Endodermal cell (in vitro differentiated cells): ENCODE measurements at places on chromosomes 12 and 14. TPM values are rescaled to one million over a fixed set of nuclear protein-coding genes. Genes with fewer than 3 reads are reported as not detected.

The EPYC gene
- not detected in 2 replicates for total RNA-seq

The KRT71 gene
- not detected in 3 replicates for total RNA-seq

GRCh38 chr12:31589904-31590641 is 863 bp downstream of the DENND5B start:
- peak; percentile 92 for DNase-seq
- H3K27me3 ChIP-seq = no peaks in the 10 kb centered on the region
- peaks cover 8% of the 10 kb centered on the region for H3K4me1 ChIP-seq
- no peaks in the 10 kb centered on the region for H3K36me3 ChIP-seq
- peak overlapping the region; percentile 96 for H3K27ac ChIP-seq

- DNase-seq = no peak
- H3K4me3 ChIP-seq = no peak overlapping the region
- peaks cover 4% of the 10 kb centered on the region for H3K4me1 ChIP-seq
- no peaks in the 10 kb centered on the region for H3K27me3 ChIP-seq
Observed at GRCh38 chr12:92019491-92020277, 126.0 kb downstream of the BTG1 start.

DNA sequence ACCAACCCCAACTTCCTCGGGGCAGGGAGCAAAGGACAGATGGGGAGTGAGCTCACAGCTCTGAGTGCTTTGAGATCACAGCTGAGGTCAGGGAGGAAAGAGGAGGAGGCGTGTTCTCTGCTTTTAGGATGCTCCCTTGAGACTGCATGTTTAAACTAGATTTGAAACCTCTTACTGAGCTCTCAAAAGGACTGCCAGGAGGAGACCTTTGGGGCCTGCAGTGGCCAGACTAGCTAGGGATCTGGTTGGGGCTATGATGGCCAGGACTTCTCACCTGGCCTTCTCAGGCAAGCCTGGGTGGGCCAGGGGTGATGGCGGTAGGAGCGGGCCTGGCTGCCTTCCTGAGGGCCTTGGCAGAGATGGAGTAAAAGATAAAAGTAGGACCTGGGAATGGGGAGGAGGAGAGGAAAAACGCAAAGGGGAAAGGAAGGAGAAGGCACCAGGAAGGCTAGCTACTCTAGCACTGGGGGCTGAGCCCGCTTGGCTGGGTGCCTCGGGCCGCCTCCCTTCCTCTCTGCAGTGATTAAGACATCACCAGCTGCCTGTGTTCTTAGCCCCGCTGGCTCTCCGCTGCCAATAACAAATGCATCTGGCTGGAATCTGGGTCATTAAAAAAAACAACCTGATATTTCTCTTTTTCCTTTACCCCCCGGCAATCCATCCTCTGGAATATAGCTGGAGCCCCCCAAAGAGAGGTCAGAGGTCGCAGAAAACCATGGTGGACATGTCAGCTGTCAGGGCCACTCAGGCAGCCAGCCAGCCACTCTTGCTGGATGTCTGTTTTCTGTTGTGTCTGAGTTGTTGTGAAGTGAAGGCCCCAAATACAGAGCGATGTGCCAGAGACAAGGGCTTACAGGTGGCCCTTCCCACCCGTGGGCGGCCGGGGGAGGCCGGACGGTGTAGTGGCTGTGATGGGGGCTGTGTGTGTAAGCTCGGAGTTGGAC is 141.3 kb downstream of the TSPAN9 start:
- H3K4me3 ChIP-seq = no peak overlapping the region
- H3K27me3 ChIP-seq = no peaks in the 10 kb centered on the region
- peaks cover 8% of the 10 kb centered on the region for H3K4me1 ChIP-seq
- no peaks in the 10 kb centered on the region for H3K36me3 ChIP-seq
- no peak for DNase-seq
- H3K27ac ChIP-seq = peak overlapping the region; percentile 44

DNA sequence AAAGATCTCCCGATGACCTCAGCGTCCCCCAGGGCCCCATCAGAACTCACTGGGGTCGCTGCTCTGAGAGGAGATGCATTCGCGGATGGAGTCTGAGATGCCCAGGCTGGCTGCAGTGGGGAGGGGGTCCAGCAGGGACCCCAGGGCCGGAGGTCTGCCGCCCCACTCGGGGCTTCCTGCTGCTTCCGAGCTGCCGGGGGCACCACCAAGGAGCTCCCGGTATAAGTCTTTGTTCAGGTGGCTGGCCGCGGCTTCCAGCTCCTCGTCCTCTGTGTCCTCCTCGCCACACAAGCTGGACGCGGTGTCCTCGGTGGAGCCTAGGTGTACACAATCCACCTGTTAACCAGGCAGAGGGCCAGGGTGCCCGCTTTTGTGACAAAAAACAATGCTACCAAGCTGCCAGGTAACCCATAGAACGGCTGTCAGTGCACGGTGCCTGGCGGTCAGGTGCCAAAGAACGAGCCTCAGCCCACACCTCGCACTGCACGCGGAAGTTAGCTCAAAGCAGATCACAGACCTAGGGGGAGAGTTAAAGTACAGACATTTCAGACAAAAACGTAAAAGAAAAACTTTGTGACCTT is 26.6 kb upstream of the BTBD6 start:
- peaks cover 53% of the 10 kb centered on the region for H3K36me3 ChIP-seq
- no peak overlapping the region for H3K4me3 ChIP-seq
- no peaks in the 10 kb centered on the region for H3K27me3 ChIP-seq

GRCh38 chr12:15741082-15741481 is 48.1 kb downstream of the EPS8 start:
- H3K27me3 ChIP-seq = no peaks in the 10 kb centered on the region
- H3K36me3 ChIP-seq = no peaks in the 10 kb centered on the region
- H3K4me3 ChIP-seq = no peak overlapping the region
- no peak overlapping the region for H3K27ac ChIP-seq
- no peak for DNase-seq

- DNase-seq = peak; percentile 3
- no peaks in the 10 kb centered on the region for H3K36me3 ChIP-seq
- H3K4me1 ChIP-seq = no peaks in the 10 kb centered on the region
- H3K27me3 ChIP-seq = no peaks in the 10 kb centered on the region
Observed at GRCh38 chr14:105865266-105865903, 339.0 kb downstream of the TMEM121 start.

DNA sequence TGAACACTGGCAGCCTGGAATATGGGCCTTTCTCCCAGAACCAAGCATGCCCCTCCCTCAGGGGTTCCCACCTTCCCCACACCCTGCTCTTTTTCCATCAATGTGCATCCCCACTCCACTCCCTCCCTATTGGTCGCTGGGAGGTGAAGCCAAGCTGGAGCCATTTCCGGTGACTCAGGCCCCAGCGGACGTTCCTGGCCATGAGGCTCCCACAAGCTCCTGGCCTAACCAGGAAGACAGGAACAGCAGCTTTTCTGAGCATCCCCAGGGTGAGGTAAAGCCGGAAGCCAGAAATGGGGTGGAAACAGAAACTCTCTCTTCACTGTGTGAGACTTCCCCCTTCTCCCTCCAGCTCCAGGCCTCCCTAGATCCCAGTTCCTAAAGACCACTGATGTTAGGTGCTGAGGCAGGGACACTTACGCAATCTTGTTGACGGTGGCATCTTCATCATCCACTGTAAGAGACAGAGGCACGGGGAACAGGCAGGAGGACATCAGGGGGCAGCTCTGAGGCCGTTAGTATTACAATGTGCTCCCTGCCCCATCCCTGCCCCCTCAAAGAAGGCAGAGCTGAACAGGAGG is 5.1 kb downstream of the LMBR1L start:
- no peak for DNase-seq
- H3K4me1 ChIP-seq = peaks cover 3% of the 10 kb centered on the region
- no peak overlapping the region for H3K27ac ChIP-seq
